ENCODE measurements at places on chromosomes 2 and 18.

- no peak for DNase-seq
These were observed 118.7 kb downstream of the RIT2 start for GRCh38 chr18:42996824-42997223.

DNA sequence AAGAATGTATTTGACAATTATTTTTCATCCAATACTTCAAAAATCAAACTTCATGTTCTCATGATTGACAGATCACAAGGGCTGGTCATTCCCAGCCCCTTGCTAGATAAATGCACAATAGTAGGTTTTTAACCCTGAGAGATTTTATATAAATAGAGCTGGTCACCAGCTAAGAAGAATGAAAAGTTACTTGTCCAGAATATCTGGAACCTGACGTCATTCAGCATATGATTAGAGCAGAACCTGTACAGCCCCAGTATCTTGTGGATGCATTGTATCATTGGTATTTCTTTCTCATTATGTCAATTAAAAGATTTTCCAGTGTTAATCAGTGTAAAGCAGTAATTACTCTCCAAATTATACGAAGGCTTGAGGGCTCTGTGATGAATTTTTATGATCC lies 202.8 kb upstream of the RND3 start:
- DNase-seq, result no peak

DNA sequence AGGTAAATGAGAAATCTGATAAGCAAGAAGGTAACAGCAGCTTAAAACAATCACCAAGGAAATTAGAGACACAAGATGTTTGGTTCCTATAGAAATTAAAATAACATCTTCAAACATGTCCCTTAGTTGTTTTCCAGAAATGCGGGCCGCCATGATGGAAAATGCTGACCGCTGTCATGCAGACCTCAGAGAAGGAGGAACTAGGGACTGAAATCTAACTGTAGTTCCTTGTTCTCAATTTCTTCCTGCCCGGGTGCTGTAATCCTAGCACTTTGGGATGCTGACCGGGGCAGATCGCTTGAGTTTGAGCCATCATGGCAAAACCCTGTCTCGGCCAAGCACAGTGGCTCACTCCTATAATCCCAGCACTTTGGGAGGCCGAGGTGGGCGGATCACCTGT lies 51.1 kb downstream of the TEX51 start:
- no peak for DNase-seq

DNA sequence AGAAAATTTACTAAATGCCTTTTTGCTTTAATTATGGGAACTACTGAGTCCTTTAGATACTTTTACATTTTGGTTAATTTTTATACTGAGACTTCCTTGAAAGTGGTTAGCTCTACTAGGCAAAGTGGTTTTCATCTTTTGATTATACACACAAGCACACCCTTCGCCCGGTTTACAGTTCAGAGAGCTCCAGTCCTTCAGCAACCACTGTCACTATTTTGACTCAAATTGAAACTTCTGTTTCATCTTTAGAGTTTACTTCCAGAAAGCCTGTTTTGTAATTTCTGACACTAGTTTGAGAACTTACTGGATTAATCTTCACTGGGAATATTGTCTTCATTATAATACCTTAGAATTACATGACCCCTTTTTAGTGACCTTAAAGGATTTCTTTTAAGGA lies 140.3 kb upstream of the FOSL2 start:
- peak; percentile 55 for DNase-seq

DNA sequence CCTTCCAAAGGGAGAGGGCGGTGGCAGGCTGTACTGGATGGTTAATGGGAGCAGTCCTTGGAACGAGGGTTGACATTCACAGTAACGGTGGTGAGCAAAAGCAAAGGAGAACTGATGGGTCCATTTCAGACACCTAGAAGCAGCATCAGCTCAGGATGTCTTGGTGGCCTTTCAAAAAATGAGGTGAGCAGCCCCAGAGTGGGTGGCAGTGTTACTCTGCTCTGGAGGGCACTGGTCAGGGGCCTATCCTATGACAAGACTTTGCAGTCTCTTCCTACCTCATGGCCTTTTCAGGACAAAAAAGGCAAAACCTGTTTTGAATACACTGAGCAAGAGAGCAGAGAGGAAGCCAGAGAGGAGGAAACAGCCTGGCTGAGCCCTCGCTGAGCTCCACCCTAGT lies 23.5 kb downstream of the CAPN14 start:
- DNase-seq, result no peak

DNA sequence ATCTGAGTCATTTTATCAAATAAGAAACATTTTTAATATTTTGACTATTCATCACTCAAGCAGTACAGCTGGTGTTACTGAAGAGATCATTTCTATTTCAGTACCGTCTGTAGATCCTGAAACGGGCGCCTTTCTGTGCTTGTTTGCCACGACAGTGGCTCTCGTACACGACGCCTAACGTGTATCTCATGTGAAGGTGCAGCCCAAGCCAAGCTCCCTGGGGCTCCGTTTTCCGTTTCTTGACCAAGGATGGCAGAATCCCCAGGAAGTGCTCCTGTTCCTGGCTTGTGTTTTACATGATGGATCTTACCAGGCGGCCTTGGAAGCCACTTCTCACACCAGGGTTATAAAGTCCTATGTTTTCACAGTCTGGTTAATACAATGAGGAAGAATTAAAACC lies 320.6 kb downstream of the GBX2 start:
- no peak for DNase-seq

DNA sequence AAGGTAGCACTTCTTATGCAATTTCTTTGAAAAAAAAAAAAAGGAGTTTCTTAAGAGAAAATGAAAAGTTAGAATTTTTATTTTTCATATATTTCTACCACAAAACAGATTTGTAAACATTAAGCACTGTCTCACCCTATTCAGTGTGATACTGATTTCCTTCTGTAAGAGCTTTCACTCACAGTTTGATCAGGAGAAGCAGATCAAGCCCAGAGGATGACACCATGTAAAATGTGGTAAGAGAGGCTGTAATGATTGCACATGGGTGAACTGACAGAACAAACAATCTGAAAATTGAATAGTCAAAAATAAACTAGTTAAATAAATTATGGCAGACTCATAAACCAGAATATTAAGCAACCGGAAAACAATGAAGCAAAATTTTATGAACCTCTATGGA lies 54.5 kb downstream of the MEMO1 start:
- no peak for DNase-seq

DNA sequence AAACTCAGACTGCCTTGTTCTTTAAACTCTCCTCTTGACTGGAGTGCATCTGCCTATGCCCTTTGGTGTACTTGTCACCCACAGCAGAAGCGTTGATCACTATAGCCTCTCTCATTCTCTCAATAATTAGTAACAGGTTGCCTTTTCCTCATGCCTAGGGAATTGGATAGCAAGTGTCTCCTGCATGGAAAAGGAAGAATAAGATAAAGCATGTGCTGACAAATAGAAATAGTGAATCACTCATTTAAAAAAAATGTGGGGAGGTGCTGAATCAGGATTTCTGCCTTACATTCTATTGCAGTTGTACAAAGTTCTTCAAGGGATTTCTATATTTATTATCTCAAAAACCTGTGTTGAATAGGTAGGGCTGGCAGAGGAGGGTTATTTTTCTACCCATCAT lies 323.0 kb downstream of the TXNL1 start:
- DNase-seq, result no peak

GRCh38 chr2:84841577-84841976 lies 39.3 kb downstream of the TRABD2A start:
- DNase-seq, result no peak

GRCh38 chr2:236535024-236535423 lies 34.6 kb upstream of the ACKR3 start:
- no peak for DNase-seq

GRCh38 chr2:41871080-41871479 lies 176.7 kb upstream of the PKDCC start:
- DNase-seq, result no peak

DNA sequence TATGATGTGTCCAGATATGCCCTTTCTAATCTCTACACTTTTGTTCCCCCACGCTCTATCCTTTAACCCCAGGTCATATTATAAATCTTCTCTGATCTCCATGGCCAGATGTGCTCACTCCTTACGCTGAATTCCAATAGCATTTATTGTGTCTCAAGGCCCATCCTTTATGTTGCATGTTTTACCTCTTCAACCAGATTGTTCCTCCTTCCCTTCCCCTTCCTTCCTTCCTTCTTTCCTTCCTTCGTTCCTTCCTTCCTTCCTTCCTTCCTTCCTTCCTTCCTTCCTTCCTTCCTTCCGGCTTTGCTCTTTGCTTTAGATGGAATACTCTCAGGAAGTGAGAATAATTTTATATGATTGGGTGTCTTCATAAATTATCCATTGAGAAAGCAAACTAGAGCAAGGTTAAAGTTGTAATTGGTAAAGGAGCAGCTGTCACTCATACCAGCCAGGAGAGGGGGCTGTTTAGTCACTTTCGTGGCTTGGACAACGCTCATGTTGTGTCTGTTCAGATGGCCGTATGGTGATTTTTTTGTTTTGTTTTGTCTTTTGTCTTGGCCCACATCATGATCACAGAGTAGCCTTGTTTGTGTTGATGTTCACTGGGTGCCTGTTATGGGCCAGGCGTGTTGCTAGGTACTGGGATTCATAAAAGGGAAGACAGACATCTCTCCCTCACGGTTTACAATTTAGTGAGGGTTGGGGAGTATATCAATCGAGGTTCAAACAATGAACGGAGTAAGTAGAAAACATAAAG lies 68.0 kb downstream of the DAW1 start:
- DNase-seq, result peak; percentile 34

DNA sequence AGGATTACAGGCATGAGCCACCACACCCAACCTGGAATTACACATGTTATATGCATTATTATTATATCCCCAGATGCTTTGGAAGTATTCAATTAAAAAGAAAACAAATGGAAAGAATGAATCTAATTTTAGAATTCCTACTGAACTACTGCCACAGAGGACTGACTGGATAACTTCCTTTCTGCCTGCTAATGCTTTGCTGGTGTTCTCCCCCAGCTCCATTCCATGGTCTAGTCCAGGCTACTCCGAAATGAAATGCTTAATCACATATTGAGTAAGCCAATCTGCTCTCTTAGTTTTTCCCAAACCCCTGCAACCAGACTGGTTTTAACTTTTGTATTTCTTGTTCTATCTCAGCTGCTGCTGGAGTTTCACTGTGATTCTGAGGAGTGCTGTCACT lies 519.1 kb downstream of the SOX11 start:
- DNase-seq, result no peak

- DNase-seq, result no peak
These were observed 101.2 kb upstream of the ALK start for GRCh38 chr2:30022444-30023071.

- DNase-seq, result no peak
These were observed 23.0 kb upstream of the RTN4 start for GRCh38 chr2:55073000-55073983.

DNA sequence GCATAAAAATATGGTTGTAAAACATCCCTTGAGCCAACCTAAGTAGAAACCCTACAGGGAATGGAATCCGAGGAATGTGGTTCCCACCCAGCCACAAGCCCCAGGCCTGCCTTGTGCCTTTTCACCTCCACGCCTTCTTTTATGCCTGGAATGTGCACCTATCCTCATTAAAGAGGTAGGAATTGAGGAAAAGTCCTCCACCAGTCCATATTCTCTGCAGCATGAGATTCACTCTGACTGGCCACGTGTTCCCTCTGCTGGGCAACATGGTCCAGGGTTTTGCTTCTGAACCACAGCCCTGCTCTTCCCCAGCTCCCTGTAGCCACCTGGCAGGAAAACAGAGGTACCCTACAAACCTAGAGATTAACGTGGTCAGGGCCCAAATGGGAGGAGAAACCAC lies 787.9 kb upstream of the RAB6C start:
- DNase-seq, result no peak

DNA sequence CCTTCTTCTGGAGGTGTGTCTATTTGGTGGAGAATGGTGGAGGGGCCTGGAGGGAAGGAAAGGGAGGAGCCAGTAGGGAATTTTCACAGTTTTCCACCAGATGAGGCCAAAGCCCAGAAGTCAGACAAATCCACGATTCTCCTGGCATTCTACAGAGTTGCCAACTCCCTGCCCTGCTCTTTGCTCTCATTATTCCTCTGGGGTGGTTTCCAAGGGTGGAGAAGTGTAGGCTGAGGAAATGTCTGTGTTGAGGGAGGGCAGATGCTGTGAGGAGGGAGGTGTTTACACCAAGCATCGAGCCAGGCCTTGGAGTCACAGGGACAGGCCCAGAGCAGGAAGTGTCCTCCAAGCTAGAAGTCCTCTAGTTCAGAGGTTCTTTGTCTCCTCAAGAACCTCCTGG lies 124.1 kb upstream of the LGALSL start:
- DNase-seq, result no peak

DNA sequence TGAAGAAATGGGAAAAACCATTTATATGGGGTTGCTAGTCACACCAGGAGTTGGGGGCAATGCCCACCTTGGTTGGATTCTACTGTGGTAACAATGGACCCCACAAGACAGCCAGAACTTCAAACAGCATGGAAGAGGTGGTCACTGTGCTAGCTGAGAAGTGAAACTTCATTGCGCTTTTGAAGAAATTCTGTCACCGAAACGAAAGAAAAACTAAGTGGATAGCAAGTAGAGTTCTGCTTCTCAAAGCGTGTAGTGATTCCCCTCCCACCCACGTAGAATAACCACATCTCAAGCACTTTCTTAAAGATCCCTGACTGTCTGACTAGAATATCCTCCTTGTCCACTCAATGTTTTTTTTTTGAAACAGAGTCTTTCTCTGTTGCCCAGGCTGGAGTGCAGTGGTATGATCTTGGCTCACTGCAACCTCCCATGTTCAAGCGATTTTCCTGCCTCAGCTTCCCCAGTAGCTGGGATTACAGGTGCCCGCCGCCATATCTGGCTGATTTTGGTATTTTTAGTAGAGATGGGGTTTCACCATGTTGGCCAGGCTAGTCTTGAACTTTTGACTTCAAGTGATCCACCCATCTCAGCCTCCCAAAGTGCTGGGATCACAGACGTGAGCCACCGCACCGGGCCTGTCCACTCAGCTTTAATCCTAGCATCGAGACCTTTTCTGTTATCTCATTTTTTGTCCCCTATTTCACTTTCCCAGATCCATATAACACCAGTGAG lies 30.1 kb upstream of the CCL20 start:
- peak; percentile 75 for DNase-seq

GRCh38 chr2:10170256-10170655 lies 47.7 kb downstream of the RRM2 start:
- no peak for DNase-seq

- DNase-seq, result no peak
These were observed 28.6 kb downstream of the LRRC30 start for GRCh38 chr18:7259475-7259874.

- DNase-seq, result no peak
These were observed 182.1 kb downstream of the TWIST2 start for GRCh38 chr2:239029958-239030357.

DNA sequence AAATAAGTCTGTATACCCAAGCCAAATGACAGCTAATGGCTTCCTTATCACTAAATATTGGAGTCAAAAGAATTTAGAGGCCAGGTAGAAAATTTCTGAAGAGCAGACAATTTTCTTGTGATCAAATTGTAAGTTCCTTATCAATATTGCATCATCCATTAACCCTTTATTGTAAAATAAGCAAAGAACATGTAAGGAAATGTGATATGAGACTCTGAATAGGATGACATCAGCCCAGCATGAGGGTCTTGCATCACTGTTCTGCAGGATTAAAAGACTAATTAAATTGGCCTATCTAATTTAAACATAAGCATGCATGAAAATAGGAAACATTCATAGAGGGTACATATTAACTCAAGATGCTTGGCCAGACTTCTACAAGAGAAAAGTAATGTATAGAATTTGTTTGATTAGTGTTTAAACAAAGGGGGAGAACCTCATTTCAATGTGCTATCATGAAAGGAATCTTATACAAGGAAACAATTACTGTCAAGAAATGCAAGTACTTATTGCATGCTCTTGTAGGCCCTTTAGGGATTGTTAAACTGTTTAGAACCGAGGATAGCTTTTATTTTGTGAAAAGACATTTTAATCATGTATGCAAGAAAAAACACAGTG lies 302.9 kb downstream of the PRKCE start:
- no peak for DNase-seq

Measured in GM13977 (cell line).